Activated T-cell treated with anti-CD3 and anti-CD28 coated beads, Interleukin-2, amount 50 U/mL, for 72 hours (primary cell): ENCODE measurements at places on chromosomes 11 and 22.

- peak overlapping the region; percentile 82 for H3K4me3 ChIP-seq
- no peaks in the 10 kb centered on the region for H3K27me3 ChIP-seq
- DNase-seq = no peak
- H3K27ac ChIP-seq = peak overlapping the region; percentile 94
Measured at GRCh38 chr11:128553662-128554362, 33.5 kb downstream of the ETS1 start.

DNA sequence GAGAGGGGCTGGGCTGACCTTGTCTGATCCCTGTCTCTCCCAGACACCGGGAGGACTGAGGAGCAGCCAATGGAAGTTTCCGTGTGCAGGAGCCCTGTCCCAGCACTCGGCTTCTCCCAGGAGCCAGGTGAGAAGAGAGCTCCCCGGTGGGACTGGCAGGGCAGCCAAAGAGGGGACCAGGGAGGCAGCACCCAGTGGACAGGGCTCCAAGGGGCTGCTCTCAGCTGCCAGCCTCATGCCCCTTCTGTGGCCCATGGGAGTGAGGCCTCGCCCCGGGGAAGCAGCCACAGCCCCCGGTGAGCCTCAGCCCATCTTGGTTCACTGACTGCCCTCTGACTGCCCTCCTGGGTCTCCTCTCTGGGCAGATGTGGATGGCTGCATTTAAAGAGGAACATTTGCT is 6.8 kb downstream of the SCO2 start:
- peaks cover 29% of the 10 kb centered on the region for H3K36me3 ChIP-seq
- no peaks in the 10 kb centered on the region for H3K27me3 ChIP-seq
- peaks cover 25% of the 10 kb centered on the region for H3K4me1 ChIP-seq
- no peak for DNase-seq
- H3K27ac ChIP-seq = no peak overlapping the region
- no peak overlapping the region for H3K4me3 ChIP-seq

GRCh38 chr11:82978422-82979099 is 77.0 kb downstream of the DDIAS start:
- peaks cover 13% of the 10 kb centered on the region for H3K36me3 ChIP-seq
- peaks cover 7% of the 10 kb centered on the region for H3K27me3 ChIP-seq
- DNase-seq = no peak
- peaks cover 57% of the 10 kb centered on the region for H3K4me1 ChIP-seq
- H3K4me3 ChIP-seq = peak overlapping the region; percentile 55

- H3K27ac ChIP-seq = peak overlapping the region; percentile 39
- no peak for DNase-seq
- peaks cover 10% of the 10 kb centered on the region for H3K36me3 ChIP-seq
- H3K27me3 ChIP-seq = no peaks in the 10 kb centered on the region
- peak overlapping the region; percentile 38 for H3K4me3 ChIP-seq
Measured at GRCh38 chr11:46528445-46529094, 65.3 kb downstream of the AMBRA1 start.

- no peak overlapping the region for H3K4me3 ChIP-seq
- H3K27ac ChIP-seq = no peak overlapping the region
- no peaks in the 10 kb centered on the region for H3K27me3 ChIP-seq
- no peaks in the 10 kb centered on the region for H3K4me1 ChIP-seq
- DNase-seq = no peak
- no peaks in the 10 kb centered on the region for H3K36me3 ChIP-seq
Measured at GRCh38 chr11:60880643-60881282, 13.4 kb downstream of the ZP1 start.

DNA sequence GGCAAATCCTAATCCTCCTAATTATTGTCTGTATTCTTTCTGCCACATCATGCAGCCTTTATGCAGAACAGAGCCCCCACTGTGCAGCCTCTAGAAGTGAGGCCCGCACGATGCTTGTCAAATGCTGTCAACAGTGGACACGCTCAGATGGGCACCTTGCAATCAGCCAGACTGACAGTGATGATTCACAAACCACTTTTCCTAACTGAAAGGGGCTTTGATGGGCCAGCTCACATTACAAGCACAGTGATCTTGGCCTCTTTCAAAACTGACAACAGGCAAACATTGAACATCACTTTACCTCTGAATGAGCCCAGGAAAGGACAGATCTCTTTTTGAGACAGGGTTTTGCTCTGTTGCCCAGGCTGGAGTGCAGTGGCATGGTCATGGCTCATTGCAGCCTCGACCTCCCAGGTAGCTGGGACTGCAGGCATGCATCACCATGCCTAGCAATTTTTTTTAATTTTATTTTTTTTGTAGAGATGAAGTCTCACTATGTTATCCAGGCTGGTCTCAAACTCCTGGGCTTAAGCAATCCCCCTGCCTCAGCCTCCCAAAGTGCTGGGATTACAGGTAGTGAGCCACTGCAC is 18.0 kb upstream of the E2F8 start:
- H3K27ac ChIP-seq = no peak overlapping the region
- no peak overlapping the region for H3K4me3 ChIP-seq
- DNase-seq = no peak
- peaks cover 7% of the 10 kb centered on the region for H3K27me3 ChIP-seq
- H3K4me1 ChIP-seq = no peaks in the 10 kb centered on the region

DNA sequence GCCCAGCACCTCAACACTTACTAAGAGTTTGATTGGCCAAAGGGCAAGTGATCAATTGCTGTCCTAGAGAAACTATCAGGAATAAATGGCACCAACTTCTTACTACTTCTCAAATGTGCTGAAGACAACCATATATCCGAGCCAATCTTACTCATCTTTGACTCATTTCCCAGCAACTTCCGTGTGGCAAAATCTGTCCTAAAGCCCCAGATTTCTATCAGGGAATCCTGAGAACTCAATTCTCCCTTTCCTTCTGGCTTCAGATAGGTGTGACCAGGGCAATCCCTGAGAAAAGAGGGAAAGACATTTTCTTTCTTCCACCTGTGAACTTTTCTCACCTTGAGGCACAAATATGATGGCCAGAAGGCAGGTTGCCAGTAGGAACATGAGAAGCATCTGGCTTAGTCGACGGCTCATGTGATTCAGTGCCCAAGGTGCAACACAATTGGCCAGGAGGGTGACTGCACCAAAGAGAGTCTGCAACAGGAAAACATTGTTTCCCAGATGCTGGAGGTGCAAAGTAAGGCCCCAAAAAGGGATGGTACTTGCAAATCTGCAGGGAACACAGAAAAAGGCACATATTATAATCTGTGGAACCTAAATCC is 21.8 kb upstream of the SLC22A24 start:
- H3K36me3 ChIP-seq = no peaks in the 10 kb centered on the region
- DNase-seq = no peak
- H3K4me1 ChIP-seq = no peaks in the 10 kb centered on the region
- no peak overlapping the region for H3K4me3 ChIP-seq
- no peak overlapping the region for H3K27ac ChIP-seq

- no peak overlapping the region for H3K27ac ChIP-seq
- H3K36me3 ChIP-seq = no peaks in the 10 kb centered on the region
- no peak for DNase-seq
- H3K4me1 ChIP-seq = peaks cover 8% of the 10 kb centered on the region
- no peak overlapping the region for H3K4me3 ChIP-seq
- H3K27me3 ChIP-seq = no peaks in the 10 kb centered on the region
Measured at GRCh38 chr11:124276081-124276480, 19.9 kb downstream of the OR8G5 start.

- peaks cover 1% of the 10 kb centered on the region for H3K36me3 ChIP-seq
- H3K4me3 ChIP-seq = peak overlapping the region; percentile 78
- peaks cover 57% of the 10 kb centered on the region for H3K4me1 ChIP-seq
- peak; percentile 84 for DNase-seq
Measured at GRCh38 chr22:40176921-40177737, 596 bp upstream of the TNRC6B start.

DNA sequence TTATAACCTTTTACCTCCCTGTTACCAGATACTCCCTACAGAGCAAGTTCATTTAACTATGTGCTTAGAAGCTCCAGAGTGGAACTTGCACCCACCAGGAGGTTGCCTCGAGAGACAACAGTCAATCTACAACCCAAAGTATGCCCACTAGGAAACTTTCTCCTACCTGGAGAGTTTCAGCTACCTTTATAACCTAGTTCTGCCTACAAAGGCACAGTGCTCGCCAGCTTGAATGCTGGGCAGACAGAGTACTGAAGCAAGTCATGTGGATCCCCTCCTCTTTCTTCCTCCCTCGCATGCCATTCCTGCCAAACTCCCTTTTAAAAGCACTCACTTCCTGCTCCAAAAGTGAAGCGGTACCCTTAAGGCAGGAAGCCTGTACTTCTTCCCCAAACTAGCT is 258.9 kb downstream of the SWAP70 start:
- no peak for DNase-seq
- H3K27ac ChIP-seq = no peak overlapping the region
- H3K27me3 ChIP-seq = no peaks in the 10 kb centered on the region
- H3K4me1 ChIP-seq = no peaks in the 10 kb centered on the region

DNA sequence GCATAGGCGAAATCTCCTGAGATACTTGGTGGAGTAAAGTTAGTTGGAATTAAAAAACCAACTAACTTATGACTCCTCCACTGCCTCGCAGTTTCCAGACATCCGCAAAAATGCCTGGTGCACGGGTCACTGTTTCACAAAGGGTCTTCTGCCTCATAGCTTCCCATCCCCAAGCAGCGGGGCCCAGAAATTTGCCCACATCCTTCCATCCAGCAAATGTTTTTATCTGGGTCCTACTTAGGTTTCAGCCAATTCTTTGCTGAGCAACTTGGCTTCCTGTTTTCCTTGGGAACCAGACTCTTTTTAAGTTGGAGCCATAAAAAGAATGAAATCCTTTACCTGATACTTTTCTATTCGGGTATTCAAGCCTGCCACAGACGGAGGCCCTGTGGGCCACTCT is 36.2 kb downstream of the FZD4 start:
- no peak for DNase-seq
- no peaks in the 10 kb centered on the region for H3K36me3 ChIP-seq
- no peak overlapping the region for H3K27ac ChIP-seq

DNA sequence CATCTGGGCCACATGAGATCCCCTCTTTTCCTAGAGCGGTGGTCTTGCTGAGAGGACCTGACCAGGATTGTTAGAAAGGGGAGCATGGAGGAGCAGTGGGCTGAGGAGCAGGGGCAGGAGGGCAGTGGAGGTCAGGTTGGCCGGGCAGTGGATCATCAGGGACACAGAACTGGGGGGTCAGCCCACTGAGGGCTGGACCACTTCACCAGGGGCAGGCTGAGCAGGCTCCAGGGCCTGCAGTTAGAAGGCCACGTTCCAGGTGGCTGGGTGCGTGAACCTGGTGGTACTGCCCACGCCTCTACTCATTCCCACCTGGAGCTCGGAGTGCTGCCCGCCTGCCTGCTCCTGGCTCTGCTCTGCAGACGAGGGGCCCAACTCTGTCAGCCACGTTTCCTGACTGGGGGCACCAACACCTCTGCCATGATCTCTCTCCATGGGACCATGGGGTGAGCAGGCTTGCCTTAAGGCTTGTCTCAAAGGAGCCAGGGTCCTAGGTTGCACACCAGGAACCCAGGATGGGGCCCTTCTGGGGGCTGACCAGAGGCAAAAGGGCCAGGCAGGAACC is 9.7 kb downstream of the MRGPRF start:
- peaks cover 5% of the 10 kb centered on the region for H3K27me3 ChIP-seq
- no peak for DNase-seq
- H3K27ac ChIP-seq = no peak overlapping the region
- no peaks in the 10 kb centered on the region for H3K36me3 ChIP-seq

- H3K4me3 ChIP-seq = no peak overlapping the region
- peaks cover 12% of the 10 kb centered on the region for H3K4me1 ChIP-seq
- H3K27ac ChIP-seq = no peak overlapping the region
- H3K36me3 ChIP-seq = no peaks in the 10 kb centered on the region
Measured at GRCh38 chr11:117914991-117915618, 14.1 kb downstream of the TMPRSS13 start.

DNA sequence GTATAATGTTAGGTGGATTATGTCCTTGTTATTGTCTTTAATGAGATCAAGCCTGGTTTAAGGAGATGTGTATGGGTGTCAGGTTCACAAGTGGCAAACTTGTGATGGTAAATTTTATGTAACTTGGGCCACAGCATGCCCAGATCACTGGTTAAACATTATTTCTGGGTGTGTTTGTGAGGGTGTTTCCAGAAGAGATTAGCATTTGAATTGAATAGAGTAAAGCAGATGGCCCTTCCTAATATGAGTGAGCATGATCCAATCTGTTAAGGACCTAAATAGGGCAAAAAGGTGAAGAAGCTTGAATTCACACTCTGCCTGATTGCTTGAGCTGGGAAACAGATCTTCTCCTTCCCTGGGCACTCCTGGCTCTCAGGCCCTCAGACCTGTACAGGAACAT is 20.7 kb downstream of the OR5B21 start:
- no peak overlapping the region for H3K27ac ChIP-seq
- no peaks in the 10 kb centered on the region for H3K4me1 ChIP-seq
- no peak for DNase-seq
- no peaks in the 10 kb centered on the region for H3K36me3 ChIP-seq
- no peaks in the 10 kb centered on the region for H3K27me3 ChIP-seq

- H3K27me3 ChIP-seq = peaks cover 6% of the 10 kb centered on the region
- H3K27ac ChIP-seq = no peak overlapping the region
- no peaks in the 10 kb centered on the region for H3K36me3 ChIP-seq
- DNase-seq = no peak
- H3K4me1 ChIP-seq = peaks cover 10% of the 10 kb centered on the region
Measured at GRCh38 chr22:37502342-37503182, 16.4 kb upstream of the MFNG start.

- H3K27ac ChIP-seq = no peak overlapping the region
- H3K27me3 ChIP-seq = no peaks in the 10 kb centered on the region
- H3K4me1 ChIP-seq = peaks cover 23% of the 10 kb centered on the region
Measured at GRCh38 chr11:96145163-96145585, 197.8 kb downstream of the MAML2 start.

DNA sequence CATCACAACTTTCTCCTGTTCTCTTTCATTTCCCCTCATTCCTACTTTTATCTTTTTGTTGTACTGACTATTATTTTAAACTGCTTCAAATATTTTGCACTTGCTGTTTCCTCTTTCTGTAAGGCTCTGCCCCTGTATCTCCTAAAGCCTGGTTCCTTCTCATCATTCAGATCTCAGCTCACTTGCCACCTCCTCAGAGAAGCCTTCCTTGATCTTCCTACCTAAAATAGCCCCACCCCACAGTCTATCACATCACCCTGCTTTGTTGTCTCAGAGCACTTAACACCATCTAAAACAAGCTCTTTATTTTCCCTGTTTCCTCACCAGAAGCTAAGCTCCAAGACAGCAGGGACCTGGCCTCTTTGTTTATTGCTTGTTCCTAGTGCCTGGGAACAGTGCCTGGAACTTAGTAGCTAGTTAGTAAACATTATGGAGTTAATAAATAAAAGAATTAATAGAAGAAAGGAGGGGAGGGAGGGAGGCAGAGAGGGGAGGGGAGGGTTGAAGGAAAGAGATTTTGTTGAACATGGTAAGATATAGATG is 2.5 kb upstream of the STK33 start:
- peaks cover 52% of the 10 kb centered on the region for H3K27me3 ChIP-seq
- no peak overlapping the region for H3K4me3 ChIP-seq
- H3K4me1 ChIP-seq = no peaks in the 10 kb centered on the region
- no peak for DNase-seq
- H3K36me3 ChIP-seq = no peaks in the 10 kb centered on the region
- no peak overlapping the region for H3K27ac ChIP-seq

- H3K27ac ChIP-seq = no peak overlapping the region
- no peaks in the 10 kb centered on the region for H3K4me1 ChIP-seq
- H3K36me3 ChIP-seq = peaks cover 17% of the 10 kb centered on the region
- DNase-seq = no peak
Measured at GRCh38 chr22:50218996-50219727, 18.4 kb downstream of the SELENOO start.

GRCh38 chr11:108601150-108601549 is 7.6 kb upstream of the EXPH5 start:
- no peak for DNase-seq
- no peak overlapping the region for H3K27ac ChIP-seq
- no peaks in the 10 kb centered on the region for H3K36me3 ChIP-seq
- peaks cover 24% of the 10 kb centered on the region for H3K27me3 ChIP-seq
